NCI-H1417 treated with DMSO at 0.1 percent for 48 hours (cell line): ENCODE measurements at places on chromosomes 7 and 10.

- DNase-seq: no peak
Observed at GRCh38 chr10:1191752-1192151, 135.6 kb downstream of the WDR37 start.

DNA sequence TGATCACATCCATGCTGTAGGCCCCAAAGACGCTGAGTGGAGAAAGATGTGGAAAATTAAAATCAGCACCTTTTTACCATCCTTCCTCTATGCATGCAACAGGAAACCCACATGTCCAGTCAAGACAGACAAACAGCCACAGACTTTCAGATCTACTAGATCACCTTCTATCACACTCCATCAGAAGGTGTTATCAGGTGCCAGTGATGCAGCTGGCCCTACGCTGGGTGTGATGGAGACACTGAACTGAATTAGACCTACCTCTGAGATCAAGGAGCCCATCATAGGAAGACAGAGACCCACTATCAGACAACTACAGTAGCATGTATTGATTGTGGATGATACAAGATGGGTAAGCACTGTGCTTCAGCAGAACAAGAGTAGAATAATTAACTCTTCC, 15.5 kb downstream of the CYP3A4 start:
- no peak for DNase-seq

DNA sequence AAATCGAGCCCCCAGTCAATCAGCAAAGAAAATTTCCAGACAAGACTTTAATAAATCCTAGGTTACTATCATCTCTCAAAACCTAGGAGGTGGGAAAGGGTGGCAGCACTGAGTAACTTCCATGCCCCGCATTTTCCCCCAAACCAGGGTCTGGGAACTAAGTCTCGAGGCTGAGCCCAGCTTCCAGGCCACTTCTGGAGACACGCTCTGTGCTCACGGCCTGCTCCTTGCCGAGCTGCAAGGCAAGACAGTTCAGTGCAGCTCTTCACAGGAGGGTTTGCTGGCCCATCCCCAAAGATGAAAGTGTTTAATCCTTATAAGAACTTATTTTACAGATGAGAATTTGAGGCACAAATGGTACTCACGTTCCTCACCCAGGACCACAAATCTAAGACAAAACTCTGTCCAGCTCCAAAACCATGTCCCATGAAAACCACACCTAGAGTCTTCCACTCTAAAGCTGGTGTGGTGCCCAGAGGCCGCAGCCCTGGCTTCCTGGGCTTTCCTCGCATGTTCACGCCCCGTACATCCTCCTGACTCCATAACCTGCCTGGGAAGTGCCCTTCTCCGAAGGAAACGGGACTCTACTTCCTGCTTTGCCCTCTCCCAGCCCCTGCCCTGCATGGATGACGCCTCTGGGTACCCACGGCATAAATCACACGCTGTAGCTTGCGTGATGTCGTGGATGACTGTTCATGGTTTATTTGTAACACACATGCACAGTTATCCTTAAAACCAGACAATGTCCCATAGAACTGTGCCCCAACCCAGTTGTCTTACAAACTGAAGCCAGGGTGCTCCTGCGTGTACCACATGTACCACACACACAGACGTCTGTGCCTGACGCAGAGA, 201.2 kb downstream of the DIP2C start:
- DNase-seq: no peak

GRCh38 chr7:116145245-116145852, 65.0 kb upstream of the TES start:
- DNase-seq: no peak

DNA sequence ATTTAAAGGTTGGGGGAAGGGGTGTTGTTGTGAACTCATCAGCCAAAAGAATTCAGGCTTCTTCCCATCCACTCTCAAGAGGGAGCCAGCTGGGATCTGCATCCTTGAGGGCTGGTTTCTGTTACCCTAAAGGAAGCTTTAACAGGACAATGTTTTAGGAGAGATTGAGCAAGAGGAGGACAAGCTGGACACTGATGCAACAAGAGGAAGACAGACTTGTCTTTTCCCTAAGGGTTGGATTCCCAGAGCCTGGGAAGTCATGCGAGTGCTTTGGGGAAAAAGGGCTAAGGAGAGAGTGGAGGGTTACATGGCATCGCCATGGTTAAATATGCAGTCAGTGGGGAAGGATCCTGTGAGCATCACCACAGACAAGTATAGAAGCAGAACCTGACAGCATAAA, 47.6 kb upstream of the PDE1C start:
- DNase-seq: no peak

- DNase-seq: peak; percentile 11
Observed at GRCh38 chr7:97499204-97499603, 232.7 kb upstream of the TAC1 start.
